ENCODE measurements at places on chromosomes 13 and 19. TPM values are rescaled to one million over a fixed set of nuclear protein-coding genes. Genes with fewer than 3 reads are reported as not detected.

MEIS3 gene
- polyA plus RNA-seq: not detected

DNA sequence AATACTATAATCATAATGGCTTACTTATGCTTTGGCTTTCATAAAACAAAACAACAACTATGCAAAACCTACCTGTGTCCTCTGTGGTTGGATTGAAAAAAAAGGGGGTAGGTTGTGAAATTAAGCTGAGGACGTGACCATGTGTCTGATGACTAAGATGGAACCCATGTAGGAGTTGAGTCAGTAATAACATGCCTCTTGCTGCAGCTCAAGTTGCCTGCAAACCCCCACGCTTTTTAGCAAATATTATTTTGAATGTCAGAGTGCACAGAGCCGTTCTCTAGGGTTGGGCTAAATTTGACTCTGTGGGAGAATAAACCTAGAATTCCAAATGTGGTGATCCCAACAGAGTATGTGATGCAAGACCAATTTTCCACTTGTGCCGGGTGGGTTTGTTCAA lies 209.3 kb downstream of the KCNRG start:
- no peaks in the 10 kb centered on the region for H3K36me3 ChIP-seq
- H3K27me3 ChIP-seq: no peaks in the 10 kb centered on the region
- DNase-seq: no peak
- no peak overlapping the region for H3K4me3 ChIP-seq

PGPEP1 gene
- polyA plus RNA-seq: 11.8 TPM

DNA sequence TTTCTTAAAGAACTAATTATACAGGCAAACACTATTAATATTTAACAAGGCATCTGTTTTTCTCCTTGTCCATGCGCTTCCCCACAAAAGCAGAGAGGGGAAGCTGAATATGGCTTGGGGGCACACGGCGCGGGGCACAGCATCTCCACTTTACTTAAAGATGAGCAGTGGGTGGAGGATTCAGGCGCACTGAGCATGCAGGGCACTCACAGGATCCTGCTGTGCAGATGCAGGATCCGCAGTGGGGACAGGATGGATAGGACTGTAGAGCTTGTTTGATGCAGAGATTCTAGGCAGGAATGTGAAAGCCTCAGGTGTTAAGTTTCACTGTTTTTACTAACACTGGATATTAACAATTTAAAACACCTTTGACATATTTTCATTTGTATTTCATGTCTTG lies 43.3 kb downstream of the ATP11A start:
- H3K4me1 ChIP-seq: peaks cover 10% of the 10 kb centered on the region
- H3K27ac ChIP-seq: no peak overlapping the region
- no peaks in the 10 kb centered on the region for H3K36me3 ChIP-seq
- DNase-seq: no peak

GRCh38 chr13:71021825-71022422 lies 845.1 kb downstream of the DACH1 start:
- H3K27ac ChIP-seq: no peak overlapping the region
- peak; percentile 7 for DNase-seq
- H3K27me3 ChIP-seq: no peaks in the 10 kb centered on the region
- peaks cover 3% of the 10 kb centered on the region for H3K4me1 ChIP-seq

DNA sequence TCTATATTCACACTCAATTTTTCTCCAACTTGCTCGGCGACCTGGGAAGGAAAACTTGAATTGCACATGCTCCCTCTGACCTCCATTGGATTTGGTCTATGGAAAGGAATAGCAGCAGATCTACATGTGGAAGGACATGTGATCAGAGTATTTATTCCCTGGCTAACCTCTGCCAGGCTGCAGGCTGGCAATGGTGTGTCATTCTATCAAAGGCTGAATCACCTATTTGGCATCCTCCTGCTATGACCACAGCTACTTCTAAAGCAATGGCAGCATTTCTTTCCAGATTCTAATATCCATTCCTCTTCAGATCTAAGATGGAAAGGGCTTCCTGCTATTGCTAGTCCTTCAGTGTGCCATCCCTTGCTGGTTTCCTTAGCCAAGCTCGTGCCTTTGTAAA lies 144.3 kb upstream of the FREM2 start:
- H3K4me3 ChIP-seq: no peak overlapping the region
- no peaks in the 10 kb centered on the region for H3K4me1 ChIP-seq
- no peak overlapping the region for H3K27ac ChIP-seq
- no peak for DNase-seq
- no peaks in the 10 kb centered on the region for H3K27me3 ChIP-seq

DNA sequence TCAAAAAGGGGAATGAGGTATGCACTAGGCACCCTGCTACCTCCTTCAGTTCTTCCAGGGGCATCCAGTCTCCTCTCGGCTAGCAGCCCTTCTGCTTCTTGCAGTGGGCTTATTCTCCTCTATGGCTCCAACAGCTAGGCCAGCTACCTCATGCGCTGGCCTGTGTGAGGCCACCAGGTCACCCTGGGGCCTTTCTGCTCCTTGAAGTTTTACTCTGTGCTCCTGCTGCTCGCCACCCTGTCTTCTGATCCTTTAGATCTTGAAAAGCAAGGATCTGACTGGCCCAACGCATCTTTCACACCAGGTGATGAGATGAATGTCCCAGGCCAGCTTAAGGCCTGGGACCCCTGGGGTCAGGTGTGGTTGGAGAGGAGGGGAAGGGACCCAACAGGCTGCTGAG lies 66.2 kb downstream of the RUBCNL start:
- peak overlapping the region; percentile 56 for H3K27ac ChIP-seq
- DNase-seq: no peak
- H3K36me3 ChIP-seq: no peaks in the 10 kb centered on the region
- H3K27me3 ChIP-seq: no peaks in the 10 kb centered on the region
- no peak overlapping the region for H3K4me3 ChIP-seq
- H3K4me1 ChIP-seq: peaks cover 17% of the 10 kb centered on the region

ZNF737 gene
- 22.2 TPM for polyA plus RNA-seq

GRCh38 chr19:8109890-8110662 lies 39.3 kb downstream of the FBN3 start:
- H3K27ac ChIP-seq: no peak overlapping the region
- no peak for DNase-seq
- no peaks in the 10 kb centered on the region for H3K4me1 ChIP-seq
- no peaks in the 10 kb centered on the region for H3K36me3 ChIP-seq

- peaks cover 7% of the 10 kb centered on the region for H3K36me3 ChIP-seq
- peaks cover 9% of the 10 kb centered on the region for H3K27me3 ChIP-seq
- peak overlapping the region; percentile 2 for H3K27ac ChIP-seq
- peak overlapping the region; percentile 79 for H3K4me3 ChIP-seq
- H3K4me1 ChIP-seq: peaks cover 7% of the 10 kb centered on the region
Measured at GRCh38 chr13:28754698-28755545, 36.2 kb upstream of the SLC46A3 start.

TYROBP gene
- polyA plus RNA-seq: 8.9 TPM

- H3K4me1 ChIP-seq: peaks cover 47% of the 10 kb centered on the region
- H3K36me3 ChIP-seq: peaks cover 15% of the 10 kb centered on the region
- no peaks in the 10 kb centered on the region for H3K27me3 ChIP-seq
- H3K4me3 ChIP-seq: peak overlapping the region; percentile 47
- no peak for DNase-seq
Measured at GRCh38 chr19:12948612-12949362, 3.1 kb downstream of the RAD23A start.

- peaks cover 8% of the 10 kb centered on the region for H3K27me3 ChIP-seq
- H3K4me1 ChIP-seq: no peaks in the 10 kb centered on the region
- H3K27ac ChIP-seq: no peak overlapping the region
- H3K36me3 ChIP-seq: no peaks in the 10 kb centered on the region
- H3K4me3 ChIP-seq: no peak overlapping the region
Measured at GRCh38 chr13:34303346-34303745, 485.4 kb downstream of the RFC3 start.

DNA sequence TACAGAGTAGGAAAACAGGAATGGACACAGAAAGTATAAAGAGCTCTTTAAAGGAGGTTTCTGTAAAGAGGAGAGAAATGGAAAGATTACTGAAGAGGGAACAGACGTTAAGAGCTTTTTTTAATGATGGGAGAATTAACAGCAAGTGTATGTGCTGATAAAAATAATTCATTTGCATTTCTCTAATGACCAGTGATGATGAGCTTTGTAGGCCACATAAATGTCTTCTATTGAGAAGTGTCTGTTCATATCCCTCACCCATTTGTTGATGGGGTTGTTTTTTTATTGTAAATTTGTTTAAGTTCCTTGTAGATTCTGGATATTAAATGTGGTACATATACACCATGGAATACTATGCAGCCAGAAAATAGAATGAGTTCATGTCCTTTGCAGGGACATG lies 40.0 kb downstream of the MYO16 start:
- no peaks in the 10 kb centered on the region for H3K27me3 ChIP-seq
- DNase-seq: no peak
- H3K27ac ChIP-seq: no peak overlapping the region
- no peak overlapping the region for H3K4me3 ChIP-seq
- H3K4me1 ChIP-seq: no peaks in the 10 kb centered on the region
- peaks cover 7% of the 10 kb centered on the region for H3K36me3 ChIP-seq

DNA sequence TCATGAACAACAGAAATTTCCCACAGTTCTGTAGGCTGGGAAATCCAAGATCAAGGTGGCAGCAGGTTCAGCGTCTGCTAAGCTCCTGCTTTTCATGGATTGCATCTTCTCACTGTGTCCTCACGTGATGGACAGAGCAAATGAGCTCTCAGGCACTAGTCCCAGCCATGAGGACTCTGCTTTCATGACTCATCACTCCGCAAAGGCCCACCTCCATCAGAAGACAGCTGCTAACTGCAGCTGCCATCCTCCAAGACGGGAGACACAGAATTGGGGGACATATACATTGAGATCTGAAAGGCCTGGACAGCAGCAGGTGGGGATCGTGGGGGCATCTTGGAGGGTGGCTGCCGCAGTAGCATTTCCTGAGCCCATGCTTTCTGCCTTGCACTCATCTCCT lies 44.4 kb upstream of the SPATA13 start:
- H3K36me3 ChIP-seq: no peaks in the 10 kb centered on the region
- peaks cover 35% of the 10 kb centered on the region for H3K27me3 ChIP-seq
- H3K27ac ChIP-seq: no peak overlapping the region

SLAIN1 gene
- 21.4 TPM for polyA plus RNA-seq

SIN3B gene
- 13.0 TPM for polyA plus RNA-seq

DNA sequence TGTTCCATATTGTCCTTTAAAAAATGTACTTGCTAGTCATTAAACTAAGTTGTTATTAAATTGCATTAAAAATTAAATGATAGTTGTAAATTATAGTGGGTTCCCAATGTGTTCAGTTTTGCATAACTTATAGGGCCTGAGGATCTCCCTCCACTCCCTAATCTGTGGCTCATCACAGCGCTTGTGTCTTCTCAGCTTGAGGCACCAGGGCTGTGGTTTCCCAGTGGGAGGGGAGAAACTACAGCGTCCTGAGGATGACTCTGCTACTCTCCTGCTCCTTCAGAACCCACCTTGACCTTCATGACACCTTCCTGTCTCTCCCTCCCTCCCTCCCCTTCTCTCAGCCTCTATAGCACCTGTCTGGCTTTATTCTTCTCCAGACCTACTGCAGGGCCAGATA lies 1.4 kb downstream of the SGCG start:
- no peak for DNase-seq
- peaks cover 1% of the 10 kb centered on the region for H3K36me3 ChIP-seq
- H3K27ac ChIP-seq: no peak overlapping the region

DNA sequence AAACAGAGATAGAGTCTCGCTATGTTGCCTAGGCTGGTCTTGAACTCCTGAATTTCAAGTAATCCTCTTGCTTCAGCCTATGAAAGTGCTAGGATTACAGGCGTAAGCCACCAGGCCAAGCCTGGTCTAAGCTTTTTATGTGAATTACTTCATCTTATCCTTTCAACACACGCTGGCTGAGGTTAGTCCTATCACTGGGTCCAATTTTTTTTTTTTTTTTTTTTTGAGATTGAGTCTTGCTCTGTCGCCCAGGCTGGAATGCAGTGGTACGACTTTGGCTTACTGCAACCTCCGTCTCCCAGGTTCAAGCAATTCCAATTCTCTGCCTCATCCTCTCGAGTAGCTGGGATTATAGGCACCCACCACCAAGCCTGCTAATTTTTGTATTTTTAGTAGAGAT lies 10.4 kb downstream of the MYO1F start:
- H3K4me3 ChIP-seq: no peak overlapping the region
- no peaks in the 10 kb centered on the region for H3K36me3 ChIP-seq
- no peak for DNase-seq
- no peaks in the 10 kb centered on the region for H3K27me3 ChIP-seq

ICAM4 gene
- not detected for polyA plus RNA-seq

ZNF667 gene
- polyA plus RNA-seq: 11.9 TPM

- peaks cover 45% of the 10 kb centered on the region for H3K4me1 ChIP-seq
- H3K27me3 ChIP-seq: no peaks in the 10 kb centered on the region
- peak; percentile 27 for DNase-seq
- peak overlapping the region; percentile 95 for H3K27ac ChIP-seq
- no peaks in the 10 kb centered on the region for H3K36me3 ChIP-seq
Measured at GRCh38 chr19:16338470-16339360, 14.1 kb downstream of the KLF2 start.

TEX29 gene
- not detected for polyA plus RNA-seq

- no peaks in the 10 kb centered on the region for H3K4me1 ChIP-seq
- H3K27ac ChIP-seq: no peak overlapping the region
- H3K36me3 ChIP-seq: no peaks in the 10 kb centered on the region
- H3K27me3 ChIP-seq: peaks cover 83% of the 10 kb centered on the region
- DNase-seq: no peak
- H3K4me3 ChIP-seq: no peak overlapping the region
Measured at GRCh38 chr19:33344573-33344925, 29.0 kb upstream of the CEBPG start.

GRCh38 chr19:6744381-6745301 lies 5.2 kb downstream of the TRIP10 start:
- no peak overlapping the region for H3K4me3 ChIP-seq
- H3K4me1 ChIP-seq: peaks cover 13% of the 10 kb centered on the region
- no peaks in the 10 kb centered on the region for H3K27me3 ChIP-seq
- H3K27ac ChIP-seq: no peak overlapping the region

GRCh38 chr13:21733475-21734263 lies 62.8 kb downstream of the FGF9 start:
- DNase-seq: no peak
- H3K4me1 ChIP-seq: no peaks in the 10 kb centered on the region
- H3K36me3 ChIP-seq: no peaks in the 10 kb centered on the region
- H3K27me3 ChIP-seq: peaks cover 15% of the 10 kb centered on the region

DNA sequence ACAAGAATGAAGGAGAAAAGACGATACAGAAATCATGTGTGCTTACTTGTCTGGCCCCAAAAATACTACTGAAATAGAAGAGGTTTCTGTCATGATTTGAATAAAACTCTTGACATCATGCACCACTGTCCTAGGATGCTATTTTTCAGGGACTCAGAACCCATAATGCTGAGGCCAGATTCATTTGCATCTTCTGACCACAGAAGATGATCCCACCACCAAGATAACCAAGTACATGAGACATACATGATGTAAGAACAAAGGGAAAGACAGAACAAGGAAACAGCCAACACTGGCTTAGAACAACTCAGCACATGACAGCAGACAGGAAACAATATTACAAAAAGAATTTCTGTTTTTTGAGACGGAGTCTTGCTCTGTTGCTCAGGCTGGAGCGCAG lies 2.5 kb downstream of the ZNF552 start:
- no peak overlapping the region for H3K27ac ChIP-seq
- no peaks in the 10 kb centered on the region for H3K36me3 ChIP-seq
- no peaks in the 10 kb centered on the region for H3K27me3 ChIP-seq
- peak overlapping the region; percentile 34 for H3K4me3 ChIP-seq
- peaks cover 43% of the 10 kb centered on the region for H3K4me1 ChIP-seq
- DNase-seq: no peak

- H3K4me3 ChIP-seq: no peak overlapping the region
- peaks cover 28% of the 10 kb centered on the region for H3K27me3 ChIP-seq
- no peaks in the 10 kb centered on the region for H3K36me3 ChIP-seq
- no peaks in the 10 kb centered on the region for H3K4me1 ChIP-seq
- no peak for DNase-seq
Measured at GRCh38 chr13:26549713-26550112, 7.8 kb upstream of the WASF3 start.

Measured in naive B cell (primary cell).